Spinal cord (tissue), 10 donors: ENCODE measurements at places on chromosomes 6 and 20. TPM values are rescaled to one million over a fixed set of nuclear protein-coding genes. Genes with fewer than 3 reads are reported as not detected.

DNA sequence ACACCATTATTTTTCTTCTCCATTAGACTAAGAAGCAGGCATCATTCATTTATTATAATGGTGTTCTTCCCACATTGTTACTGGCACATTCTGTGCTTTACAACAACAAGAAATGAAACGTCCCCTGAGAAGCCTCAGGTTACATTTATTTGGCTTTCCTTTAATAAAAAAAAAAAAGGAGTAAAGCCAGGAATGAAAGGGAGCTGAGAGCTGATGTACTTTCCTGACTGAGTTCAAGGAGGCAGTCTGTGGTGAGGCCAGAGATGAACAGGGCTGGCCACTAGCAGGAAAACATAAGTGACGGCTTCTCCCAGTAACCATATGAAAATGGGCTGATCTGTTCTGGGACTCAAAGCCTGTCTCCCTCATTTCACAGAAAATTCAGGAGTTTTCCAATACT is 742.1 kb downstream of the MAFB start:
- peak; percentile 20 for DNase-seq

DNA sequence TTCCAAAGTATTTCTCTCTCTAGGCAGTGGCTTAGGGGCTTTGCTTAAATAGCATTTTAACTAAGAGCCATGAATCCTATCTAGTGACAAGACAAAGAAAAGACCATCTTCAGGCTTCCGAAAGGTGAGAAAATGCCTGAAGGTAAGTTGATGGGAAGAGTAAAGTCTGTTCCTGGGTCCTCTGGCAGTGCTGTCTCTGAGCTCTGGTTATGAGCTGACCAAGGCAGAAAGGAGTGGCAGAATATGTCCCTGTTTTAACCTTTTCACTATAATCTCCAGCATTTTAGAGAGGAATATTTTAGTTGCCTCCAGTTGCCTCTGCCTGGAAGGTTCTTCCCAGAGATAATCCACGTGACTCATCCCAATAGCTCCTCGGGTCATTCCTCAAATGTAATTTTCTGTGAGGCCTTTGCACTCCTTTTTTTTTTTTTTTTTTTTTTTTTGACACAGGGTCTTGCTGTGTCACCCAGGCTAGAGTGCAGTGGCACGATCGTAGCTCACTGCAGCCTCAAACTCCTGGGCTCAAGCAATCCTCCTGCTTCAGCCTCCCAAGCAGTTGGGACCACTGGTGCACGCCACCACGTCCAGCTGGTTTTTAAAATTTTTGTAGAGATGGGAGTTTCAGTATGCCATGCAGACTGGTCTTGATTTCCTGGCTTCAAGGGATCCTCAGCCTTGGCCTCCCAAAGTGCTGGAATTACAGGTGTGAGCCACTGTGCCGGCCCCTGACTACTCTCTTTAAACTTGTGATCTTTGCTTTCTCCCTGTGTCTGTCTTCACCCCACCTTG is 3.7 kb upstream of the ARMH2 start:
- no peak for DNase-seq

DNA sequence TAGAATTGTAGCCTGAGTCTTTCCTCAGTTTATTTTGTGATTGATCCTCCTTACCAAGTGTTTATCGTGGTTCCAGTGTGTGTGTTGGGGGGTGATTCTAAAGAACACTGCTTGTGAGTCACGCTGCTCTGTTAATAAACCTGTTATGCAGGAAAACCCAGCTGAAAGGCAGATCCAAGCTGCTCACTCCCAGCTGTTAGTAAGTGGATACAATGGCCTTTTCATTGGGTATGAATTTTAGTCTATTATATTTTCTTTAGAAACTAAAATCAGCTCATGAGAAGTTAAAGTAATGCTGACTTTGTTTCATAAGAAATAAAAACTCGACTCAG is 12.2 kb upstream of the DSTN start:
- no peak for DNase-seq

DNA sequence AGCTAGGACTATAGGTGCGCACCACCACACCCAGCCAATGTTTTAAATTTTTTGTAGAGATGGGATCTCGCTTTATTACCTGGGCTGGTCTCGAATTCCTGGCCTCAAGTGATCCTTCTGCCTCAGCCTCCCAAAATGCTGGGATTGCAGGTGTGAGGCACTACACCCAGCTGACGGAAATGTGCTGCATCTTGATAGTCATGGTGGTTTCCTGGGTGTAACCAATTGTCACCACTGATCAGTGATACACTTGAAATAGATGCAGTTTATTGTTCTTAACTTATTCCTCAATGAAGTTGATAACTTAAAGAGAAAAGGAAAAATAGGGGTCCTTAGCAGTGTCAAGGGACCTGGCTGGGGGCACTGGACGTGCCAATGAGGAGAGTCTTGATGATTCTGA is 92.4 kb downstream of the PPP1R14C start:
- DNase-seq = no peak

GRCh38 chr6:160068346-160068745 is 53.3 kb upstream of the SLC22A1 start:
- DNase-seq = no peak

- DNase-seq = no peak
Measured at GRCh38 chr20:63377951-63378381, 16.8 kb upstream of the CHRNA4 start.

DNA sequence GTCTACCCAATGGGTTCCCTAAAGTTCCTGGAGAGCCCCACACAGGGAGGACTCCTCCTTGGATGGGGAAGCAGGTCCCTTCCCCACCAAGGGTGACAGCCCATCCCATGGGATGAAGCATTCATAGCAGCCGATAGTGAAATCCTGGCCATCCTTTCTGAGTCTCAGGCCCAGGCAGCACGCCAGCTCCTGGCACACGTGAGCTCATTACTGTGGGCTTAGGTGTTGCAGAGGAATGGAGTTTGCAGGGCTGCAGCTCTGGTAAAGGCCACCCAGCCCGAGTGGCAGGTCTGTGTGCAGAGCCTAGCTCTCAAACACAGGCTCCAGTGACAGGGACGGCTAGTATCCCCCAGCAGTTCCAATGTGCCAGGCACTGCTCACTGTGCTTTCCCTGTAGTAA is 31.0 kb downstream of the SIRPA start:
- DNase-seq = no peak

DNA sequence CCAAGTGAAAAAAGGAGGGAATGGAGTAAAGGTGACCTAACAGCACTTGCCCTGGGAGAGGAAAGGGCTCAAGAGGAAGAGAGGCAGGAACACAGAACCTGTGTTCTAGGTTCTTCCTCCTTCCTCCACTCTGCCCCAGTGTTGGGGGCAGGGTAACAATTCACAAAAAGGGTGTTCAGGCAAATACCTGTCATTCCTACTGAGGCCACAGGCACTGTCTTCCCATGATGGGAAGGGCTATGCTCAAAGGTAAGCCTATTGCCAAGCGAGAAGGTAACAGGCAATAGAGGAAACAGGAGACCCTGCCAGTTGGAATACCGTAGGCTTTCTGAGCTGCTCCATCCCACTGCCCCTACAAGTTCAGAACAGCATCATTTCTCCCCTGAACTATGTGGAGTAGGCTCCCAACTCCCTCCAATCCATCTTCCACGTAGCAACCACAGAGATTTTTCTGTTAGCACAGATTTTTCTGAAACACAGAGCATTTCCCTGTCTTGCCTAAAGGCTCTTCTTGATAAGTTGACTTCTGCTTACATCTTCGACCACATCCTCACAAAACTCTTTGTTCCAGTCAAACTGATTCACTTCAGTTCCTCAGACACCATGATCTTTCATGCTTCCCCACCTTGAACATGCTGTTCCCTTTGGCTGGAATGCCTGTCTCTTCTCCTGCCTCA is 2.7 kb downstream of the AGPAT1 start:
- DNase-seq = no peak

- DNase-seq = no peak
Measured at GRCh38 chr6:21885111-21885510, 291.6 kb downstream of the SOX4 start.

DNA sequence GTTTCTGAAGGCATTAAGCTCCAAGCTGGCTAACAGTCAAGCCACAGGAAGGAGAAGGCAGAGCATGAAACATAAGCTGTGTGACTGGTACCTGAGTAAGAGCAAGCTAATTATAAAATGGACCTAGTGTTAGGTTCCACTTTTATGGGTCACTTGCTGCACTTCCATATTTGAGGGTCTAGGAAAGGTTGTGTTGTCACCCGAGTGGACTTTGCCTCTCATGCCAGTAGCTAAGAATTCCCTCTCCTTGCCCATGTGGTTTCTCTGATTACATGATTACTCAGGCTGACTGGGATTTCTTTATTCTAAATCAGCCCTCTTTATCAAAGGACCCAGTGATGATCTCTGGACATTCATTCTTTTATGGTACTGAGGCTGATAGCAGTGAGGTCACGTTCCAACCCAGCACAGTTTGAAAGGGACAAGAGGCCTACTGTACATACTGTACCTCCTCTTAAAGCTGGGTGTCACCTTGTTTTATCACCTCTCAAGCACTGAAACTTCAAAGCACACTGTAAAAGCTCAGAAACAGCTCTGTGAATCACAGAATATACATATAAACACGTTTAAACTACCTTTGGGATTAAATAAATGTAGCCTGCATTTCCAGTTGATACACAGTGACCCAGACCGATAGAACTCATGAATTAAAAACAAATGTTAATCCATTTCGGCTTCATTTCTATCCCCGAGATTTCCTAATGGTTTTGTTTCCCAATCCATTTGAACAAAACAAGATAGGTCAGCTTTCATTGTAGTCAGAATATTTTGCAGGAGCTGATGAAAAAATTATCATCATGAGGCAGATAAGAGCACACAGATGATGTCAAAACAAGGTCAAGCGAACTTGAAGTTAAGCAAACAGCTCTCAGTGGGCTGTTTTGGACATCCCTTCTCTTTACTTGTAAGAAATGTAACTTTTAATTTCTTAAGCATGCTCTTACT is 96.5 kb downstream of the ALDH8A1 start:
- no peak for DNase-seq

DNA sequence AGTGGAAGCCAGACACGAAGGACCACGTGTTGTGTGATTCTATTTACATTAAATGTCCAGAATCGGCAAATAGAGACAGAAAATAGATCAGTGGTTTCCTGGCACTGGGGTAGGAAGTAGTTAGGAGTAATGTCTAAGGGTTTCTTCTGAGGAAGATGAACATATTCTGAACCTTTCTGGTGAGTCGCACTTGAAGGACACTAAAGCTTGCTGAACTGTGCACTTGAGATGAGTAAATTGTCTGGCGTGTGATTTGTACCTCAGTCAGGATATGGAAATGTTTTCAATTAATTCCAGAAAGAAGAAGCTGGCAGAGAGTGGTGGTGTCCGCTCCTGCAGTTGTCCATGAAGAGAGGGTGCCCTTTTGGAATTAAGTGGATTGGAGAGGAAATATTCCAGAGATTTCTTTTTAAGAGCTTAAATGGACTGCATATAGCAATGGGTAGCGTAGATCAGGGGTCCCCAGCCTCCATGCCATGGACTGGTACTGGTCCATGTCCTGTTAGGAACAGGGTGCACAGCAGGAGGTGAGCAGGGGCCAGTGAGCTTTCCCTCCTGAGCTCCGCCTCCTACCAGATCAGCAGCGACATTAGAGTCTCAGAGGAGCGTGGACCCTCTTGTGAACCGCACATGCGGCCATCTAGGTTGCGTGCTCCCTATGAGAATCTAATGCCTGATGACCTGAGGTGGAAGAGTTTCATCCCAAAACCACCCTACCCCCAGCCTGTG is 12.4 kb upstream of the KIF25 start:
- no peak for DNase-seq

- DNase-seq = no peak
Measured at GRCh38 chr6:33761922-33762629, 15.4 kb upstream of the IP6K3 start.

- no peak for DNase-seq
Measured at GRCh38 chr20:20524756-20525155, 156.9 kb downstream of the INSM1 start.

DNA sequence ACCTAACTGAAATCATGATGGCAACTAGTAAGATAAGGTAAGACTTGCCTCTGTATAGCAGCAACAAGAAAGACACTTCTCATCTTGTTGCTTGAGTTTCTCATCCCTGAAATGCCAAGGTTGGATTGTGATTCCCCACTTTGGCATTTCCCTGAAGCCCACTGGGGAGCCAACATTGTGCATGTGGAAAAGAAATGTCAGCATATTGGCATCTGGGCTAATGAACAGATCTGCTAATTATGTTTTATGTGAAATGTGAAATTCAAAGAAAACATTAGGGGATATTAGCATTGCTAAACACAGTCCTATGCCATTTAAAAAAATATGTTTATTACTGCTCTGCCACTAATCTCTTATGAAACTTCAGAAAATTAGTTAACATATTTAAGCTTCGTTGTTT is 126.3 kb upstream of the PCSK2 start:
- DNase-seq = peak; percentile 69

GRCh38 chr20:38460040-38460623 is 12.5 kb upstream of the RALGAPB start:
- no peak for DNase-seq

DNA sequence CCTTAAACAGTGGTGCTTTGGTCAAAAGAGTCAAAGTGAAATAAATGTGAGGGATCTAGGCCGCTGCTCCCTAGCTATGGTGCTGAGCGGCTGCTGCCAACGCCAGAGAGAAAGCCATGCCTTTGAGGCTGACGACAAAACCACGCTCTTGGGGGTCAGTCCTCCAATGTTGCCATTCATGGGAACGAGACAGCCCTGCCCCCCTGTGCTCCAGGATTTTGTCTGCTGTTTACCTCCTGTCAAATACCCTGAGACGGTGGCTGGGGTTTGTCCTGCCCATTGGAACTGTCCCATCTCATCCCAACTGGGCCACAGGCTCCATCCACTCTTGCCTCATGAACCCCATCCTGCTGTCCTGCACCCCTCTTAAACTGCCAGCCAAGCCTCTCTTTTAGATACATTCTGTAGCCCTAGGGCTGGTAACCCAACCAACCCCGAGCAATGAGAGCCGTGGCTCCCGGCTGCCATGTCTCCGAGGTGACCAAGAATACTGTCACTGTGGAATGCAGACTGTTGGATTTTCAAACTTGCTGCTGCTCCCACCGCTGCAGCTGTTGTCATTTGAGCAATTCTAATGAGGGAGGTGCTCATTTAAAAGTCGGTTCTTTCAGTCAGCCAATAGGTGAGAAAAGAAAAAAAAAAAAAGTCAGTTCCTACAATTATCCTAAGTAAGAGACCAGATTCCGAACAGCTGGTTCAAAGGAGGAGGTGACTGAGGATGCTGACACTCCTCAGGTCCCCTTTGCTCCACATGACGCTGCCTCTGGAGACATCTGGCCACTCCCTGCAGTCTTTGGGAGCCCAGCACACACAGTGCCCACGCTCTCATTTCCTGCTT is 73.1 kb upstream of the QKI start:
- no peak for DNase-seq

GNRH2 gene
- 1.8 TPM for polyA plus RNA-seq

ZBTB46 gene
- 13.0 TPM for polyA plus RNA-seq

POPDC3 gene
- 5.7 TPM for polyA plus RNA-seq

B3GALT4 gene
- polyA plus RNA-seq = 6.2 TPM

DOP1A gene
- polyA plus RNA-seq = 34.5 TPM

BEND6 gene
- polyA plus RNA-seq = 106 TPM

CYP39A1 gene
- 2.2 TPM for polyA plus RNA-seq
